Suprapubic skin (tissue), 4 donors: ENCODE measurements at places on chromosomes 12 and 14. TPM values are rescaled to one million over a fixed set of nuclear protein-coding genes. Genes with fewer than 3 reads are reported as not detected.

The CRACR2A gene
- 13.2 TPM for total RNA-seq

The GXYLT1 gene
- 9.9 TPM for total RNA-seq

The RNASE4 gene
- 84.2 TPM for total RNA-seq

The OTX2 gene
- total RNA-seq: not detected

The LRRC10 gene
- total RNA-seq: not detected

The ASB2 gene
- 0.86 TPM for total RNA-seq

The CDK2 gene
- total RNA-seq: 18.4 TPM

The TSPAN8 gene
- 20.5 TPM for total RNA-seq

The LRTM2 gene
- total RNA-seq: not detected

The ASIC1 gene
- 1.3 TPM for total RNA-seq

The PRR4 gene
- 399 TPM for total RNA-seq

The SERPINA10 gene
- total RNA-seq: 0.24 TPM

The RIMBP2 gene
- total RNA-seq: 2.1 TPM

The NYNRIN gene
- total RNA-seq: 34.4 TPM

The CCDC38 gene
- not detected for total RNA-seq

The KCNH5 gene
- 0.79 TPM for total RNA-seq

The PPM1H gene
- total RNA-seq: 3.2 TPM

The FAIM2 gene
- total RNA-seq: 0.38 TPM

The GPR137C gene
- not detected for total RNA-seq

The SLC22A17 gene
- 67.6 TPM for total RNA-seq

The LBHD2 gene
- not detected for total RNA-seq

The ANKS1B gene
- total RNA-seq: 8.7 TPM

The TAS2R9 gene
- not detected for total RNA-seq

The PCNX1 gene
- total RNA-seq: 95.4 TPM

The ART4 gene
- total RNA-seq: 0.42 TPM

The SLC38A2 gene
- total RNA-seq: 632 TPM

The SLC10A1 gene
- total RNA-seq: not detected

The CEP290 gene
- 9.0 TPM for total RNA-seq

The RHOJ gene
- 2.8 TPM for total RNA-seq

The GLIPR1L1 gene
- total RNA-seq: not detected

The PRDM4 gene
- 43.5 TPM for total RNA-seq

The SLC7A7 gene
- 3.8 TPM for total RNA-seq

The RFX4 gene
- total RNA-seq: not detected

The OS9 gene
- 202 TPM for total RNA-seq

The ZFC3H1 gene
- total RNA-seq: 52.0 TPM

The GARIN6 gene
- total RNA-seq: not detected

The RERG gene
- 23.9 TPM for total RNA-seq

The IL22 gene
- not detected for total RNA-seq

The HOXC12 gene
- 6.8 TPM for total RNA-seq

The CFAP73 gene
- total RNA-seq: 2.6 TPM

The OAS3 gene
- 19.5 TPM for total RNA-seq

The TAS2R30 gene
- 1.6 TPM for total RNA-seq

The SMCO2 gene
- total RNA-seq: 0.94 TPM

The BEST3 gene
- total RNA-seq: not detected
